ENCODE measurements at places on chromosomes 3 and 15. TPM values are rescaled to one million over a fixed set of nuclear protein-coding genes. Genes with fewer than 3 reads are reported as not detected.

RCN2 gene
- total RNA-seq: 16.6 TPM

CNTN6 gene
- total RNA-seq: not detected

CCR8 gene
- not detected for total RNA-seq

FOXB1 gene
- total RNA-seq: not detected

Measured in psoas muscle (tissue), 8 donors.